Naive thymus-derived CD4-positive, alpha-beta T cell (primary cell): ENCODE measurements at places on chromosomes 5 and 9. TPM values are rescaled to one million over a fixed set of nuclear protein-coding genes. Genes with fewer than 3 reads are reported as not detected.

TCF7 gene
- 1,048 TPM for total RNA-seq

TPM2 gene
- 32.4 TPM for total RNA-seq

TJP2 gene
- total RNA-seq = 11.3 TPM

ZNF346 gene
- 26.0 and 26.2 TPM in 2 replicates for total RNA-seq
